ENCODE measurements at places on chromosomes 5 and 9. TPM values are rescaled to one million over a fixed set of nuclear protein-coding genes. Genes with fewer than 3 reads are reported as not detected.

Gene INSYN2B
- total RNA-seq = 10.8 TPM

Gene IFNA13
- not detected for total RNA-seq

Gene POLK
- total RNA-seq = 29.7 TPM

Gene SV2C
- not detected for total RNA-seq

Gene GLRA1
- not detected for total RNA-seq

Gene LCN9
- not detected for total RNA-seq

Gene CTXN3
- not detected for total RNA-seq

Gene SAXO1
- total RNA-seq = not detected

Gene STPG3
- not detected for total RNA-seq

Gene PHF24
- not detected for total RNA-seq

All from endothelial cell of coronary artery (primary cell).